Activated T-cell treated with anti-CD3 and anti-CD28 coated beads, Interleukin-2, amount 50 U/mL, for 1 hour (primary cell): ENCODE measurements at places on chromosomes 6 and 20.

DNA sequence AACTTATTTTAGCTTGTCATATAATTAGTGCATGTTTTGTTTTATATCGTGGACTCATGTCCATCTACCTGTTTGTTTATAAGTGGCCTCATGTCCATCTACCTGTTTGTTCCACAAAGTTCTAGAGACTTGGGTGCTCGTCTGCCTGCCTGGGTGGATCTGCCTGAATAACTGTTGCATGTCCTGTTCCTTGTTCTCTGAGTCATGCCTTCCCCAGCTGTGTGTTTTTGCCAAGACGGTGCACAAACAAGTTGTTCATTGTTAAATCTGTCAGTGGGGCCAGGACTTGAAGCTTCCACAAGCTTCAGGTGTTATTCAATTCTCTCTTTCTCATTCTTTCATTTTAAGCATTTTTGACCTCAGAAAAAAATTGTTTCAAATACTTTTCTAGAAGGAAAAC, 358.0 kb upstream of the CITED2 start:
- DNase-seq: no peak

GRCh38 chr6:79600812-79601609, 30.1 kb upstream of the SH3BGRL2 start:
- no peak for DNase-seq

DNA sequence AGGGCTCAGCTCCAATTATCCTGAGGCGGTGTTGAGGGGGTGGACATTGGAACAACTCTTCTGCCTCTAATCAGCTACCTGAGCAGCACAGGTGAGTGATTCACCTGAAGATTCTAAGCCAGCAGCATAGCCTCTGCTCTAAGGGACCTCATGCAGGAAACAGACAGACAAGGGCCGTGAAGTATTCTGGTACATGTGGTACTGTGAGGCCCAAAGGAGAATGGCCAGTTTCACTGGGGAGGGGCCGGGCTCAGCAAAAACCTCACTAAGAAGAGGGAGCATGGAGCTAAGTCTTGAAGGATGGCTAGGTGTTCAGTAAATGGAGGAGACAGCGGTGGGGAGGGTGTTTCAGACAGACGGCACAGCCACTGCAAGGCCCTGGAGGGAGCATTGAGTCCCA, 58.5 kb upstream of the CCDC167 start:
- DNase-seq: no peak

- DNase-seq: no peak
Measured at GRCh38 chr6:1633366-1634021, 23.8 kb downstream of the FOXC1 start.

- DNase-seq: no peak
Measured at GRCh38 chr6:159842035-159842434, 42.0 kb downstream of the PNLDC1 start.

GRCh38 chr20:48451401-48451800, 376.4 kb downstream of the PREX1 start:
- DNase-seq: no peak

- no peak for DNase-seq
Measured at GRCh38 chr6:18425218-18425617, 38.1 kb downstream of the RNF144B start.

DNA sequence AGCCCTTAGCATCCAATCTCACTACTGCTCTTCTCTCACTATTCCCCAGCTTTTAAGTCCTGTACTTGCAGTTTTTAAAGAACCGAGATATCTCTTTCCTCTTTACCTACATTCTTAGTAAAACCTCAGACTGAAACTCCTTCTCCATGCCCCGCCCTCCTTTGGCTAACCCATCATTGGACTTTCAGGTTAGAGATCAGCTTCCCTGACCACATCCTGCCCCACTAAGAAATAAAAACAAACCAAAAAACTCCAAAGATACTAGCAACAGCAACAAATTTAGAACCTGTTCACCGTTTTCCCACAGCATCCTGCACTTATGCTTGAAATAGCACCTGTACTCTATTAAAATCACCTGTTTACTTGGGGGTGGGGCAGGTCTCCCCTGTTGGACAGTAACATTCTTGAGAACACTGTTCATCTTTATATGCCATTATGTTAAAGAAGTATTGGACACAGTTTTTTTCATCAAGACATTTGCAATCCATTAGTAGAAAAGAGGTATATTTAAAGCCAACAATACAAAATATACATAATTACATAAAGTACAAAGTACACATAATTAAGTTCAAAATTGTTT, 16.3 kb upstream of the SMAP1 start:
- peak; percentile 34 for DNase-seq

- DNase-seq: no peak
Measured at GRCh38 chr20:35972462-35972861, 4.1 kb downstream of the CNBD2 start.

DNA sequence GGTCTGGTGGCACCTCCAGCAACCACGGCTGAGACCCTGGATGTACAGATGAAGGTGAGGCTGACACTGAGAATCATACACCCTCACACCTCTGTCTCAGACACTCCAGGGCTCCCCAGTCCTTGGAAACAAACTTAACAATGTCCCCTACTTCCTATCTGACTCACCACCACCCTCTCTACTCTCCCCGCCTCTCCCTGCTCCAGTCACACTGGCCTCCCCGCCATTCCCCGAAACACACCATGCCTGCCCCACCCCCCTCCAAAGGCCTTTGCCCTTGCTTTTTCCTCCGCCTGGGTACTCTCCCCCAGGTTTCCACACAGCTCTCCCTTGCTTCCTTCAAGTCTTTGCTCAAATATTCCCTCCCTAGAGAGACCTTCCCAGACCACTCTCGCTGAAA, 16.3 kb downstream of the BPI start:
- DNase-seq: no peak

DNA sequence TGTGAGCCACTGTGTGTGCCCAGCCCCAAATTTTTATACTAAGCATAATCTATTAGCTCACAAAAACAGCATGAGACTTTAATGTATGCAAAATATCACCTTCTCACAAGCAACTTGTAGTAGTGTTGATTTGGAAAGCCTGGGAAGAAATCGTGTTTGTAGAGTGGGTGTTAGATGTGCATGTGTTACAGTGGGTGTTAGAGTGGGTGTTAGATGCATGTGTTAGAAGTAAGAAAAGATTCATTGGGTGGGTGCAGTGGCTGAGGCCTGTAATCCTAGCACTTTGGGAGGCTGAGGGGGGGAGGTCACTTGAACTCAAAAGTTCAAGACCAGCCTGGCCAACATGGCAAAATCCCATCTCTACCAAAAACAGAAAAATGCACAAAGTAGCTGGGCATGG, 6.3 kb upstream of the SCAF8 start:
- DNase-seq: no peak

DNA sequence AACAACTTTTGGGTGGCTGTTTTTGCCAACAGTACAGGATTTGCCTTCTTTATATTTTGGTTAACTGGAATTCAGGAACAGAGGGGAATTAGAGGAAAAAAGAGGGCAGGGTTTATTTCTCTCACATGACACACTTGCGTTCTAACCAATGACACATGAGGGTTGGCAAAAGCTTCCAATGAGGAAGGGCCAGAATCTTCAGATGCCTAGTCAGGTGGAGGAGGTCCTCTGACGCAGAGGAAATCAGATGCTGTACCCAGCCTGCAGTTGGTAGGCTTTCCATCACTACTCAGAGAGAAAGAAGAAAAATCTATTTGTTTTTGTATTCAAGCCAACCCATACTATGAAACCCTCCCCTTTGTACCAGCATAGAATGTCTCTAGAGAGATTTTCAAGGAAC, 20.8 kb downstream of the TM9SF4 start:
- no peak for DNase-seq

GRCh38 chr6:2651536-2651935, 99.2 kb downstream of the MYLK4 start:
- no peak for DNase-seq
